ENCODE measurements at places on chromosomes 3 and 15.

DNA sequence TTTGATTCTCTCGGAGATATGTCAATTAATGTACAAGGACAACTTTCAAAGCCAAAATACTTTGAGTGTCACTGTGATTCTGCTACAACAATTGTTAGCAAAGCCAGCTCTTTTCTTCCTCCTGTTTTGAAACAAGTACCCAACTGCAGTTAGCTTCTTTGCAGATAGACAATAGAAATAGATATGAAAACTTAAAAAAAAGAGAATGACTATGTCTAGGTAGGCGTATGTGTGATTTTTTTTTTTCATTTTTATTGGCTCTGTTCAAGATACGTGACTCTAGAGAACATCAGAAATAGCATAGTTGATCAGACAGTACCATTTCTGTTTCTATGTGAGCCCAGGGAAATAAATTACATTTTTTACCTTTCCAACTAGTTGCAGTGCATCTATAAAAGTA is 142.9 kb upstream of the CNTN4 start:
- DNase-seq: no peak

DNA sequence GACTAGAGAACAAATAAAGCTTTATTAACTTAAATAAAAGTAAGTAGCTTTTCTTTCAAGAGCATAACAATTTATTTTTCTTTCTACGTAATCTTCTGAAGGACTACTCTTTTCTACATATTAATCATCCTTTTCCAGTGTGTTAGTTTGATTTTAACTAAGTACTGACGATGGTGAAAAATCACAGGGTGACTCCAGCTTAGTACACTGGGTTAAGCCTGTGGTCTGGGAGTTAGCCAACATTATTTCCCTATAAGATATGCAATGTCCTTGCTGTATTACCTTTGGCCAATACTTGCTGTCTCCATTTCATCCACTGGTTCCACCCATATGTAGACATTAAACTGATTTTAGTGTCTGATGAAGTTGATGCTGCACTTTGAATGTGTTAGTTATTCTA is 508.6 kb upstream of the SUCLG2 start:
- no peak for DNase-seq

- no peak for DNase-seq
These were observed 1.0 kb upstream of the FSTL1 start for GRCh38 chr3:120451806-120452205.

- DNase-seq: no peak
These were observed 119.0 kb downstream of the AKAP13 start for GRCh38 chr15:85499371-85499887.

DNA sequence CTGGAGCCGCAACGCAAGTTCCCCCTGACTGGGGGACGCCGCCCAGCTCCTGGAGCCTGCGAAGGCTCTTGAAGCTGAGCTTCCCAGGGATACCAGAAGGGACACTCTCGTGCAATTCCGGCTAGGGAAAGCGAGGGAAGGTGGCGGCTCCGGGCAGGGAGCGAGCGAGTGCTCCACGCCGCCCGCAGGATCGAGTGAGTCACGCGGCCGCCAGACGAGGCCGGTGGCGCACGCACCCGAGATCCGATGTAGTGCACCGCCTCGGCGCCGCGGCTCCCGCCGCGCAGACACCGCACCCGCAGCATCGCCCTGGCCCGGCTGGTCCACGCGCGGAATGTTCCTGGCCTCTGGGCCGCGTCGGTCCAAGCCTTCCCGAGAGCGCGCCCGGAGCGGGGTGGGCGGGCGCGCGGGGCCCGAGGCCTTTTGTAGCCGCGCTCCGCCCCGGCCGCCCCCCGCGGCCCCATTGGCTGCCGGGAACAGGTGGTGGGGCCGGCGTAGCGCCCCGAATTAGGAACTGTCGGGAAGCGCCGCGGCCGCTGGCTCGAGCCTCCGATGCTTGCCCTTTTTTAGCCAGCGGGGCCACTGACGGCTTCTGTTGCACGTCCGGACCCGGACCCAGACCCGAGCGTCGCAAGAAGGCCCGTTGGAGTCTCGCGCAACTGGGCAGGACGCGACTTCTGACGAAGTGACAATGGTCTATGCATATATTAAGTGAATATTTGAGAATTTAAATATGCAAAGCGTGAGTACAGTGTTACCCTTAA is at the start of gene GATM:
GATM (minus strand) TSS at position 396 of the 764 bp plus-strand sequence; CDS start at position 305, 91 bp downstream.
- DNase-seq: peak; percentile 59

All from GM04504 (cell line).